ENCODE measurements at places on chromosomes 7 and 10. TPM values are rescaled to one million over a fixed set of nuclear protein-coding genes. Genes with fewer than 3 reads are reported as not detected.

DNA sequence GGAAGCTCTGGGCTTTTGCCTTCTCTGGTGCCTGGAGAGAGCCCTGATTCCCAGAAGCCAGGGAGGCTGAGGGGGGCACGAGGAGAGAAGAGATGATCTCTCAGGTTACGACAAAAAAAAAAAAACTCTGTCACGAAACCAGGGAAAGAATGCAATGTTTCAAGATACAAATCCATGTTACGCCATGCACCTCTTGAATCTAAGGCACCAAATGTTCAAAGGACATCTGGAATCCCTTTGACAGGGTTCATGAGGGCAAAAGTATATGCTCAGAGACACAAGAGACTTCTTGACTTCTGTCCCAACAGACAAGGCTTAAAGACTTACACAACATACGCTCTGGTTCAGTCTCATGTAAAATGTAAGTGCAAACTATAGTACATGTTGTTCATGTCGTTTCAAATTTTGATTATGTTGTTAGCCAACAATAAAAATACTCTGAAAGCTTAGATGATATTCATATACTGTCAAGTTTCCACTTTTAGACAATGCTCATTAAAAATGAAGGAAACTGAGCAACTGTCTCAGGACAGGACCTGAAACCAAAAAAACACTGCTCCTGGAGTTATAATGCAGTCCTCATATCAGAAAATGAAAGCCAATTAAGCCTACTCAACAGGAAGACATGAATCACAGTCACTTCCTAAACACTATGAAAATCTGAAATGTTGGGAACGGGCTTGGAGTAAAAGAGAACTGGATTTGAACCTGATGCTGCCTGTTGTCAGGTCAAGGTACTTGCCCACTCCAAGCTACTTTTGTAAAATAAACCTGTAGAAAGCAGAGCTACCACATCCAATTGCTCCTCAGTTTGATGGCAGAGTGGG is 72.3 kb downstream of the CHCHD3 start:
- no peaks in the 10 kb centered on the region for H3K4me1 ChIP-seq
- DNase-seq: no peak
- no peaks in the 10 kb centered on the region for H3K27me3 ChIP-seq
- no peak overlapping the region for H3K27ac ChIP-seq
- H3K36me3 ChIP-seq: no peaks in the 10 kb centered on the region

DNA sequence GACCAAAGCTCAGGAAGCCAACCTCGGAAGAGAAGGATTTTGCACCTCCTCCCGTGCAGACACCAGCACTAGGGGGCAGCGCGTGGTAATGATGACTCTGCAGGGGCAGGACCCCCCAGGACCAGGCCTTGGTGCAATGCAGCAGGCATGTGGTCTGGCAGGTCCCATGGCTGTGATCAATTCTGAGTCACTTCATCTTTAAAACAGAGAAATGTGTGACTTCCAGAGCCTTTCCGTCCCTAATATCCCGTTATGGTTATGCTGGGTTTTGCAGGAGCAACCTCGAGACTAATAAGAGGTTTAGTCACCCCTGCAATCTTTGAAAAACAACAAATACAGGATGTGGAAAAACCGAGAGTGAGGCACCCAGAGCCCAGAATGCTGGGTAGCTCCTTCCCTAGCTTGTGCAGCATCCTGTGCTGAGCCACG is 30.2 kb upstream of the GJD4 start:
- no peak overlapping the region for H3K4me3 ChIP-seq
- H3K27ac ChIP-seq: no peak overlapping the region
- H3K4me1 ChIP-seq: no peaks in the 10 kb centered on the region
- H3K27me3 ChIP-seq: no peaks in the 10 kb centered on the region

DNA sequence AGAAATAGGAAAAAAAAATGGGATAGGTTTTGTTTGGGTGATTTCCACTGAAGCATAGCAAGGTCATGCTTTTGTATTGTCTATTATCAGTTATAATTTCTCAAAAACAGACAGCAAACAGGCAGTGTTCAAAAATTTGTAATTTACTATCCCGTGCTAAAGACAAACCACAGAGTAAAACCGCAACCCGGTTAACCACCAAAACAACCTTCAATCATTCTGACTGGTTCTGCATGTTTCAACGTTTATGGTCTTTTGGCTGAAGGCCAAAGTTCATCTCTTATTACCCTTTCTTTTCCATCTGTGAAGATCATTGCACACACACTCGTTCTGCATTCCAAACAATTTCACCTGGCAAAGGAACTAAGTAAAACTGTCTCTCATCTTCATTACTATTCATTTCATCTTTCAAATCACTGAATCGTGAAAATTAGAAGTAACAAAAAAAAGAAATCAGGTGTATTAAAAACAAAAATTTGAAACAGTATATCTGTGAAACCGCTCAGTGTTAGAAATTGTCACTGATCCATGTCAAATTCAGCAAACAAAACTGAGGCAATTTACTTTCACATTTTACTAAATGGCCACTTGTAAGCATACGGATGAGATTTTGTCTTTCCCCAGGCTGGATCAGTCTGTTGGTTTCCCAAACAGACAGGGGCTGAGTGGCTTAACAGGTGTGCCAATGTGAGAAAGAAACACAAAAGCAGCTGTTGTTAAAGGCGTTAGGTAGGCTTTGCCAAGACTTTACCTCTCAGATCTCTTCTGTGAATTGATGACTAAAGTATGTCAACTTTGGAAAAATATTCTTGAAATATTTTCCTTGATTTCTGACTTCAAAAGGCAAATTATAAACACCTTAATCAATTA is 539.6 kb downstream of the CNTNAP2 start:
- H3K27ac ChIP-seq: no peak overlapping the region
- H3K4me3 ChIP-seq: no peak overlapping the region
- no peaks in the 10 kb centered on the region for H3K4me1 ChIP-seq
- no peaks in the 10 kb centered on the region for H3K27me3 ChIP-seq
- no peaks in the 10 kb centered on the region for H3K36me3 ChIP-seq
- DNase-seq: no peak

GRCh38 chr10:78338717-78339116 is 305.1 kb downstream of the RPS24 start:
- no peaks in the 10 kb centered on the region for H3K27me3 ChIP-seq
- no peak overlapping the region for H3K4me3 ChIP-seq
- no peak overlapping the region for H3K27ac ChIP-seq
- no peaks in the 10 kb centered on the region for H3K36me3 ChIP-seq

DNA sequence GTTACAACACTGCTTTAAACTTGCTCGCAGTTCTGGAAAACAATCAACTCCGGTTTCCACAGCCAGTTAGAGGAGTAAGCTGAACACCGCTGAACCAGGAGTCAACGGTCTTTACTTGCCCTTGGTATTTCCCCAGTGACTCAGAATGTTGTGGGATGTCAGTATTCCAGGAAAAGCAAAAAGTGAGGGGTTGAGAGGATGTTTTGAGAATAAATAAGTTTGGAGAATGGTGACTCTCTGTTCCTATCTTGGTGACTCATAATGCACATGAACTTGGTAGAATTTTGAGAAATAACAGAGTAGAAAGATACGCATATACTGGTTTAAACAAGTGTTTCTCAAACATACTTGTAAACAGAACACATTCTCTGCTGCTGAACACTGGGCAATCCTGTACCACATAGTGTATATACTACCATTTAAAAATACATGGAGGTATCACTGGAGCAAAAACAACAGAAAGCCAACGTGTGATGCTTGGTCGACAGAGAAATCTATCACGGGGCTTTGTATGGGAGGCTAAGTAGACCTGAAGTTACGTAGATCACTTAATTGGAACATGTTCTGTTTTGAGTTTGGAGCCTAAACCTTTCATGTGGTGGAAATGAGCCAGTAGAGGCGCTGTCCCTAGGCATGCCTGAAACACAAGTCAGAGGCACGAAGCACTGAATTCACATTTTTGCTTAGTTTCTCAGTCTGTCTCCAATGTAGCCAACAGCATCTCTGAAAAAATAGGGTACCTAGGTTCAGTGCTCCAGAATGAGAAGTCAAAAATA is 534.3 kb downstream of the PARD3 start:
- H3K27me3 ChIP-seq: no peaks in the 10 kb centered on the region
- H3K4me3 ChIP-seq: no peak overlapping the region
- H3K27ac ChIP-seq: no peak overlapping the region
- no peaks in the 10 kb centered on the region for H3K36me3 ChIP-seq

- no peaks in the 10 kb centered on the region for H3K4me1 ChIP-seq
- no peak overlapping the region for H3K4me3 ChIP-seq
Measured at GRCh38 chr10:126208726-126209302, 179.5 kb downstream of the ADAM12 start.

- H3K4me1 ChIP-seq: peaks cover 18% of the 10 kb centered on the region
- no peak overlapping the region for H3K27ac ChIP-seq
- DNase-seq: peak; percentile 92
- no peaks in the 10 kb centered on the region for H3K36me3 ChIP-seq
Measured at GRCh38 chr10:44260286-44260928, 124.5 kb downstream of the CXCL12 start.

GRCh38 chr7:130386876-130387275 is 6.6 kb downstream of the CPA1 start:
- no peaks in the 10 kb centered on the region for H3K36me3 ChIP-seq
- H3K4me1 ChIP-seq: no peaks in the 10 kb centered on the region
- H3K27me3 ChIP-seq: no peaks in the 10 kb centered on the region

DNA sequence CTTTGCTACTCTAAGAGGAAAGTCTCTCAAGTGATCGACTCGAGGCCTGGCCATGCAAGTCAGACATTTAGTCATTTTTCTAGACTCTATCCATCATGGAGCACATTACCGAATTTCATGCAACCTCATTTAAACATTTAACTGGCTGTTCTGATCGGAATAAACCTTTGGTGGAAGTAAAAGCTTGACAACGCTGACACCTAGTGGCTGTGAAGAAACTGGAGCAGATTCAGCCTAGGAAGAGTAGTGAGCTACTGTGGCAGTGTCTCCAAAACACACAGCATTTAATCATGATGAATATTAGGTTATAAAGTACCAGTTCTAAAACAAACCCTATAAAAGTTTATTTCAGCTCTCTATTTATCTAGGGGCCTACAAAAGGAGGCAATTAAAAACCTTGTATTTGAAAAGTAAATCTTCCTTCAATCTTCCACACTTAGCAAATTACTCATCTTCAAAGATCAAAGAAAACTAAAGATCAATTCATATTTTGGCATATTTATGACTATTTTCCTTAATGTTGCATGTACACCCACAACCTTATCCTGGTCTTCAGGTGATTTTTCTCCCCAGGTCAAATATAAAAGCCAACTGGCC is 175.0 kb downstream of the CTNNA3 start:
- no peak for DNase-seq
- no peak overlapping the region for H3K27ac ChIP-seq
- H3K36me3 ChIP-seq: no peaks in the 10 kb centered on the region
- H3K27me3 ChIP-seq: no peaks in the 10 kb centered on the region

DNA sequence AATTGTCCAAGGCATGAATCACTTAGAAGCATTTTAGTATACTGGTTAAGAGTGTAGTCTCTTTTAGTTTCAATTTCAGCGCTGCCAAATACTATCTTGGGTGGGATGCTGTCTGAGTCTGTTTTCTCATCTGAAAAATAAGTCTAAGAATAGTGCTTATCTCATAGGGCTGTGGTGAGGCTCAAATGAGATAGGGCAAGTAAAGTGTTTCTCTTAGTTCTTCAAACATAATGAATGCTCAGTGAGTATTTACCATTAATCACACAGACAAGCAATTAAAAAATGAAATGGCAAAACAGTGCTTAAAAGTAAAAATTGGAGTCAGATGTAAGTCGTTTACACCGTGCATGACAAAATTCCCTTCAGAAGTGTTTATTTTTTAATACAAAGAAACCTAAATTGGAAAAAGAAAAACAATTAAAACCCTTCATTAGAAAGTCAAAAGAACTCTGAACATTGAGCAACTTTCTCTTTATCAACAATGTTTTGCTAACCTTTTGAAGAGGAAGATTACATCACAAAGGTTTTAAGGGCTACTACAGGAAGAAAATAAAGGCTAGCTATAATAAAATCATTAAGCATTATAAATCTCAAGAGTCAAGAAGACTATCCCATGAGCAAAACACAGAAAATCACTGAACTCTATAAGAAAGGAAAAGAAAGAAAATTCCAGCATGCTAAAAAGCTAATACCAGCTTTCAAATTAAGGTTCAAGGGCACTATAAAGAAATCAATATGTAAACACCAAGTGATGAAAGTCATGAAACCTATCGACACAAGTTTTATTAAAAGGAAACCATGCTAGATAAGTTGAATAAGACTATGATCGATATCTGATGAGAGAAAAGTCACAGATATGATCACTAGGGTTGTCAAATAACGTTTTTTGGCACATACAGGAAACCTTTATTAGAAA is 45.6 kb upstream of the C1GALT1 start:
- no peaks in the 10 kb centered on the region for H3K36me3 ChIP-seq
- H3K4me3 ChIP-seq: no peak overlapping the region
- no peak for DNase-seq
- no peaks in the 10 kb centered on the region for H3K27me3 ChIP-seq
- H3K27ac ChIP-seq: no peak overlapping the region

- no peak overlapping the region for H3K4me3 ChIP-seq
- no peak overlapping the region for H3K27ac ChIP-seq
- no peak for DNase-seq
- no peaks in the 10 kb centered on the region for H3K27me3 ChIP-seq
Measured at GRCh38 chr10:52877451-52877850, 104.9 kb upstream of the MBL2 start.

The CARD11 gene
- 0.26 TPM for total RNA-seq

The BMI1 gene
- 103 TPM for total RNA-seq
